ENCODE measurements at places on chromosomes 7 and 10. TPM values are rescaled to one million over a fixed set of nuclear protein-coding genes. Genes with fewer than 3 reads are reported as not detected.

GRCh38 chr7:4461531-4461930, 220.6 kb upstream of the FOXK1 start:
- DNase-seq: no peak

- DNase-seq: no peak
These were observed 298.1 kb downstream of the BICC1 start for GRCh38 chr10:58810751-58811150.

GRCh38 chr10:130954326-130954905, 357.1 kb downstream of the TCERG1L start:
- no peak for DNase-seq

- no peak for DNase-seq
These were observed 3.9 kb upstream of the INA start for GRCh38 chr10:103273041-103273441.

DNA sequence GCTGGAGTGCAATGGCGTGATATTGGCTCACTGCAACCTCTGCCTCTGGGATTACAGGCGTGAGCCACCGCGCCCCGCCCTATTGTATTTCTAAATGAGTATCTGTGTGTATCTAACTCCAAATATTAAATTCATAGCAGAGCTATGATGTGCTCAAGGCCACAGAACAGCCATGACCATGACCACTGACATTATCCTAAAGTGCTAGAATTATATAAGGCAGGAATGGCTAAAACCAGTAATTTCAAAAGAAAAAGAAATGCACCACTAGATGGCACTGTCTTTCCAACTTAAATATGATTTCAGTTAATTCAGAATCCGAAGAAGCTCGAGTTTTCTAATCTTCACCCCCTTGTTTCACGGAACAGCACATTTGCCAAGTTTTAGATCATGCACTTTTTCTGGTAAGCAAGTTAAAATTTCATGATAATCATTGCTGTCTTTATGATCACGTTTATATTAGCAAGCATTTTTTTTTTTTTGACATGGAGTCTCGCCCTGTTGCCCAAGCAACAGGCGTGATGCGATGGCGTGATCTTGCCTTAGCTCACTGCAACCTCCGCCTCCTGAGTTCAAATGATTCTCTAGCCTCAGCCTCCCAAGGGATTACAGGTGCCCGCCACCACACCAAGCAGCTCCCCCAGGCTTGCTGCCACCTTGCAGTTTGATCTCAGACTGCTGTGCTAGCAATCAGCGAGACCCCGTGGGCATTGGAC, 65.3 kb downstream of the OR13A1 start:
- peak; percentile 39 for DNase-seq

GRCh38 chr7:69825113-69825972, 227.1 kb downstream of the AUTS2 start:
- no peak for DNase-seq

DNA sequence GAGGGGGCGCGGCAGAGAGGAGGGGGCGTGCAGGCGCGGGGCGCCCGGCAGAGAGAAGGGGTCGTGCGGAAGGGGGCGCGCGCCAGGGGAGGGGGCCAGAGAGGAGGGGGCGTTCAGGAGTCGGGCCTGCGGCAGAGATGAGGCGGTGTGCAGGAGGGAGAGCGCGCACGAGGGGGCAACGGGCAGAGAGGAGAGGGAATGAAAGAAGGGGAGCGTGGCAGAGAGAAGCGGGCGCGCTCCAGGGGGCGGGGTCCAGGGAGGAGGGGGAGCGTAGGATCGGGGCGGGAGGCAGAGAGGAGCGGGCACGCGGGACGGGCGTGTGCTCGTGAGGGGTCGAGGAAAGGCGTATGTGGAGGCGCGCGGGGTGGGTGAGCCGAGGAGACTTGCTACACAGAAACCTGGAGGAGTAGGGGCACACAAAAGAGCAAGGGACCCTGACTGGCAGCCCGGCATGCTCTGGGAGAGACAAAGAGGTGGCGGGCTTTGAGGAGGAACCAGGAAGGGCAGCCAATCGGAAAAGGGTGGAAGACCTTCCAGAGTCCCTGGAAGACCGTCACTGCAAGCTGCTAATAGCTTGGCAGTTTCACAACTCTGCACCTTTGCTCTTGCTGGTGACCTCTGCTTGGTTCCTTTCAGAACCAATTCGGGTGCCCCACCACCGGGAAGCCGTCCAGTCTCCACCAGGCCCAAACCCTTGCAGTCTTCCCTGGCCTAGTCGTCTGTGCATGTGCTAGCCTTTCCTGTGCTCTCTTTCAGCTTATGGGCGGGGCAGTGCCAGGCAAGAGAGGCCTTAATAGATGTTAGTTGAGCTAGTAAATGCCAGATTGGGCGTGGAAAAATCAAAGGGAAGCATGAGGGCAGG, 639 bp downstream of the DYDC2 start:
- DNase-seq: peak; percentile 14

GRCh38 chr7:73985737-73986141, 42.2 kb upstream of the ELN start:
- DNase-seq: no peak

- no peak for DNase-seq
These were observed 542.3 kb upstream of the NRP1 start for GRCh38 chr10:33876584-33877400.

- peak; percentile 16 for DNase-seq
These were observed 29.2 kb downstream of the FAM3C start for GRCh38 chr7:121366852-121367431.

DNA sequence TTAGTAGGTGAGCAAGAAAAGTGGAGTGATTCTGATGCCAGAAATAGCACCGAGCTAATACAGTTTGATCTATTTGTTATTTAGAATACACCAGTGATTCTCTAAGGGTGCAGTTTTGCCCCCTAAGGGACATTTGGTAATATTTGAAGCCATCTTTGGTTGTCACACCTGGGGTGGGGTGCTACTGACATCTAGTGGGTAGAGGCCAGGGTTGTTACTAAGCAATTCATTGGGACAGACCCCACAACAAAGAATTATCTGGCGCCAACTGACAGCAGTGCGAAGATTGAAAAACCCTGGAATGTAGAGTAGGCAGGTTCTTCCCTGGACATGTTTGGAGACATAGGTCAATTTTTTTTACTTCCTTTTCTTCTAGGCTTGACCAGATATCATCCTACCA, 14.6 kb downstream of the PALS2 start:
- DNase-seq: no peak

- DNase-seq: no peak
These were observed 324.3 kb upstream of the KIAA1217 start for GRCh38 chr10:23884670-23885069.

DNA sequence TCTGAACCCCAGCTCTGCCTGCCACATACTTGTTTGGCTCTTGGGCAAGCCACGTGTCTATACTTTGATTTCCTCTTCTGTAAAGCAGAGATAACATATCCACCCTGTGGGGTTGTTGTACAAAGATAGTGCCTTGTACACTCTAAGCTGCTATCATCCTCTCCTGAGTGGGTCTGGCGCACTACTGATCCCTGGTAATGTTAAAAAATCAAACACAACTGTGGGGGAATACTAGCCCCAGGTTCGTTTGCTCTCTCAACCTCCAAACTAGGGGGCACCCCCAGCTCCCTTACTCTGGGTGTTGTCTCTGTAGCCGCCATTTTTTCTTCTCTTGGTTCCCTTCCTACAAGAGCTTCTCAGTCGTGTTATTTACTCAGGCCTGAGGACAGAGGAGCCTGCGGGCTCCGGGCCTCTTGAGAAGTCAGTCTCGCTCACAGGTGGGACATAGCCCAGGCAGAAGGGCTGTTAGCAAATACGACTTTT, 1.0 kb downstream of the POLM start:
- DNase-seq: no peak

DNA sequence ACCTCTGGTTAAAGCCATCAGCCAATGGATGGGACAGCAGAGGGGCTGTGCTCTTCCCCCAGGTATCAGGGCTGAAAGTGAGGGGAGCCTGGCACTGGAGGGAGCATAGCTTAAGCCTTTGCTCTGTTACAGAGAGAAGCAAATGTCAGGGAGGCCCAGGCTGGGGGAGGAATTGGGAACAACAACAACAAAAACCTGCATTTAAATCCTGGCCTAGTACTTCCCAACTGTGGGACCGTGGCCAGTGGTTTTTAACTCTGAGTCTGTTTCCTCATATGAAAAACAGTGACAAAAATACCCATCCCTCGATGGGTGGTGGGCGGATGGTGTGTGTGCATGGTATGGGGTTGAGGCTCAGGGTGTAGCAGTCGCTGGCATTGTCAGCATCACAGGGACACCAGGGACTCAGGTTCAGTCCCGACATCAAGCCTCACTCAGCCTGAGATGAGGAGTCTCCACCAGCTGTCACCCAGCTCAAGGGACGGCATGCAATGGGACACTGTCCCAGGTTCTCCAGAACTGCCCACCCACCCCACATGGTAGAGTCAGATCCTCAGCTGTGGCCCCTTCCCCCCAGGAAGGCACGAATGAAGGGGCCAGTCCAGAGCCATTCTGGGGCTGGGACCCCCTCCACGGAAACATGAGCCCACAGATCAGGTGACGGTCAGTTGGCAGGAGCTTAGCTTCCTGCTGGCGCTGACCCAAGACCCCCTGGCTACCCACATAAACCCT, 74.5 kb downstream of the AFAP1L2 start:
- no peak for DNase-seq

- no peak for DNase-seq
These were observed 281.9 kb downstream of the PPP1R3A start for GRCh38 chr7:113636727-113637421.

DNA sequence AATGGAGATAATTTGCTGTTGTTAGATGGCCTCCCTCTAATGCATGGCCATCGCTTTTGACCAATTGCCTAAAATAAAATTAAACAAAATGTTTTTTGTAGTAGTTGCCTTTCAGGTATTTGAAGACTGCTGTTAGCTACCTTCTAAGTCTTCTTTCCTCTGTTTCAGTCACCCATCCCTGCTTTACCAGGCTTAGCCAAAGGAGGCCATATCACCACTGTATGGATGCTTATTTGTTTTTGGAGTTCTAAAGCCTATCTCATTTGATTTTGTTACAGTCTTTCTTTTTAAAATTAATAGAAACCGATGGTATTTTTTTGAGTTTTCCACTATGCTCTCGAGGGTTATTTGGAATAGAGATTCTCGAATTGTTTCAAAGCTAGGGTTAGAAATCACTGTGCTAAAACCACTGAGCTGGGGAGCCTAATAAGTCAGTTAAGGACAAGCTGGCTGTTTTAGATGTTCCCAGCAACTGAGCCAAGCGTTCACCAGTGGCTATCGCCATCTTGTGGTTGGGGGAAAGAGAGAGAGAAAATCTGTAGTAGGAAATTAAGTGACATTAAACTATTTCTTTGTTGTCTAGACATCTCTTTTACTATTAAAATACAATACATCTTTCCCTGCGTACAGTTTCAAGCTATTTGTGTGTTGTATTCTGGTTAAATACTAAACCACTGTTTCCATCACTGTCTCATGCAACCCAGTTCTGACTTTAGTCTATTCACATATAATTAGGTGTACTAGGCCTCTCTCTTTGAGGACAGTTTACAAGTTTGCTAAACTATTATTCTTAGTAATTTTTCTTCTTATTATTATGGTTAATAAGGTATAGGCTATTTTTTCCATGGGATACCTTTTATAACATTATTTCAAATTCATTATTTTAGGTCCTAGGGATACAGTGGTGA, 52.2 kb downstream of the GPR158 start:
- peak; percentile 12 for DNase-seq

GRCh38 chr7:129950191-129950932, 2.4 kb downstream of the UBE2H start:
- no peak for DNase-seq

GRCh38 chr7:5827755-5828154, 46.3 kb upstream of the RNF216 start:
- no peak for DNase-seq

DNA sequence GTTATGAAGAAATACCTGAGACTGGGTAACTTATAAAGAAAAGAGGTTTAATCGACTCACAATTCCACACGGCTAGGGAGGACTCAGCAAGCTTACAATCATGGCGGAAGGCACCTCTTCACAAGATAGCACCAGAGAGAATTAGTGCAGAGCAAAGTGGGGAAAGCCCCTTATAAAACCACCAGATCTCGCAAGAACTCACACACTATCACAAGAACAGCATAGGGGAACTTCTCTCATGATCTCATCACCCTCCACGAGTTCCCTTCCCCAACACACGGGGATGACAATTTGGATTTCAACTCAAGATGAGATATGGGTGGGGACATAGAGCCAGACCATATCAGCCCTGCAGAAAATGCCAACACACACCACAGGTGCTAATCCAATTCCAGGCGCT, 218.7 kb downstream of the PARD3 start:
- DNase-seq: no peak

- no peak for DNase-seq
These were observed 36.6 kb upstream of the ZNRF2 start for GRCh38 chr7:30247541-30248401.

GRCh38 chr7:72538147-72538546, 126.0 kb upstream of the CALN1 start:
- no peak for DNase-seq

NUTM2E gene
- polyA plus RNA-seq: 0.10 TPM

C10orf143 gene
- 6.0 TPM for polyA plus RNA-seq

SPDYE9 gene
- 0.29 TPM for polyA plus RNA-seq

PPP1R9A gene
- polyA plus RNA-seq: 33.2 TPM

PNLIPRP1 gene
- polyA plus RNA-seq: not detected

PHYHIPL gene
- polyA plus RNA-seq: 20.0 TPM

TET1 gene
- polyA plus RNA-seq: 11.5 TPM

EPO gene
- not detected for polyA plus RNA-seq

NAT16 gene
- not detected for polyA plus RNA-seq
